T-helper 2 cell (primary cell): ENCODE measurements at places on chromosomes 4 and X.

DNA sequence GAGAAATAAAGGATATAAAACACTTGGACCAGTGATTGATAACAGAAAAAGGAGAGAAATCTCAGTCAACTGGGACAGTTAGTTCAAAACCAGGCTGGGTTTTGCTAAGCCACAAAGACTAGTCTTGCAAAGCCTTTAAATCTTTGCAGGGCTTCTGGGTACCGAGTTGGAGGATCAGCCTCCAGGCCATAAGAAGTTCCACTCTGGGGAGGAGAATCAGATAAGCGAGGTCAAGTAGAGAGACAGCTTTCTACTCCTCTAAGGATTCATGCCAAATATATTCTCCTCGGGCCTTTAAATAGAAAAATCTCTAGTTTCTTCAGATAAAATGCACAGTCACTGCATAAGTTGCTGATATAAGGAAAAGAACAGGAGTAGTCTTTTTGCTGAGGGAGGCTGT lies 92.7 kb downstream of the MFAP3L start:
- no peak for DNase-seq

DNA sequence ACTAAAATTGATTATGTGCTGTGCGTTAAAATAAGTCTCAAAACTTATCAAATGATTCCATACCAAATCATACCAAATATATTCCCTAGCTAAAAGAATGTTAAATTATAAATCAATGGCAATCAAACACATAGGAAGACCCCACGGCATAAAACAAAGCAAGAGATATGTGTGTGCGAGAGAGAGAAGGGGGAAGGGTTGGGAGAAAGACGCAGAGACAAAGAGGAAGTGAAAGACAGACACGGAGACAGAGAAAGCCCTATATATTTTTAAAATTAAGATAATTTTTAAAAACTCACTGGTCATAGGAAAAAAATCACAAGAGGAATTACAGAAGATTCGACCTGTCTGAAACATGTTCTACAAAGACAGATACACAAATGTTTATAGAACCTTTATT lies 371.4 kb downstream of the NLGN4X start:
- no peak for DNase-seq

DNA sequence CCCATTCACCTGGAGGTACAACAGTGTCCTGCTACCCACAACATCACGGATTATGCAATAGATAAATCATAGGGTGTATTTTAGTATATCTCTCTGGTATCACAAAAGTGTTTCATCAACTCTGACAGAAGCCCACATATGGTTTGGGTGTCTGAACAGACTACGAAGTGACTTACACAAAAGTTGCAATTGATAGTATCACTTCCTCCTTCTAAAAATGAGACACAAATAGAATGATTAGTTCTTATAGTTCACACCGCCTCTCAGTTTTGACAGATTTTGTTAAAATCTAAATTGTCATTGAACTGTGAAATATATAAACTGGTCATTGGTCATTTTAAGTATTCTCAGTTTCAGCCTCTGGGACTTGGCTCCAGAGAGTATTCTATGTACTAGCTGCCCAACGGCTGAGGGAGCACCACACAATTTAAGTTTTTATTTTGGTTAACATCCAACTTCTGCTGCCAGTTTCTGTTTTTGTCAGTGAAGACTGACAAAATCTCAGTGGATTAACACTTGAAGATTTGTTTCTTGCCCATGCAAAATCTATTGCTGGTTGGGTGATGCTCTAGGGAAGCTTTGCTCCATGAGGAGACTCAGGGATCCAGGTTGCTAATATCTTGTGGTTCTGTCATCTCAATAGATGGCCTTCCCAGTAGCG lies 113.8 kb upstream of the PUDP start:
- no peak for DNase-seq

DNA sequence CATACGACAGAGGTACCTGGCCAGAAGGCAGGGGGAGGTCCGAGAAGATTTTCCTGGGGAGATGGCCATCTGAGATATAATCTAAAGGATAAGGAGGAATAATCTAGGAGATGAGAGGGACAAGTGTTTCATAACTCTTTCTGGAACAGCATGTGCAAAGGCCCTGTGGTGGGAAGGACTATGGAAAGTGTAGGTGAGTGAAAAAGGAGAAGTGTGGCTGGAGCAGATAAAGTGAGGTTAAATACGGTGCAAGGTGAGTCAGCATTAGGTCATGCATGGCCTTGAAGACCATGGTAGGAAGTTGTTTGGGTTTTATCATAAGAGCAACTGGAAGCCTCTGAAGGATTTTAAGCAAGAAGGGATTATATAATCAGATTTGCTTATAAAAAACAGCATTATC lies 34.6 kb upstream of the MTM1 start:
- no peak for DNase-seq

- no peak for DNase-seq
These were observed 10.1 kb upstream of the LDB2 start for GRCh38 chr4:16908377-16909021.

- no peak for DNase-seq
These were observed 22.7 kb upstream of the GRPR start for GRCh38 chrX:16100673-16101072.

GRCh38 chr4:47101453-47101852 lies 70.1 kb downstream of the GABRB1 start:
- DNase-seq = no peak

DNA sequence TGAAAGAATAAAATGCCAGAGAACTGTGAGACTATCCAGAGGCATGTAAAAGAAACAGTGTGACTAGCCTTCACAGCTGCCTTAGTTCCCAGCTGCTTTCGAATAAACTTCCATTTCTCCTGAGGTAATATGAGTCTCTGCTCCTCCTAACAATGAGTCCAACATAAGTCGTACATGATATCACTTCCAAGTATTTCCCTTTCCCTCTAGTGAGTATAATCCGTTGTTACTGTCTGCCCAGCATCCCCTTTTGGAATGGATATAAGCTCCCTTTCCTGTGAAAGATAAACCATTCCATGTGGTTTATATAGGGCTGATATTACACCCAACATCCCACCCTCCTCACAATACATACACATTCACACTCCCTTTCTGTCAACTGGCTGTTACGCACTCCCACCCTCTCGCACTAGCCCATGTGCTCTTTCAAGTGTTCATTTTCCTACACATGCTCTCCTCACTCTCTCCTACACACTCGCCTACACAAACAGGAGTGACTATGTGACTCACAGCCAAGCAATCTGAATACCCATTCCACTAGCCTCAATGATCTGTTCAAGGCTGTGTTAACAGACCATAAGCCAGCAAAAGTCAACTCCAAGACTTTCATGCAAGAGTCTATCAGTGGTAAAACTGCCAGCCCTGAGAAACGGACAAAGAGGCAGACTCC lies 5.0 kb downstream of the NAF1 start:
- DNase-seq = no peak

DNA sequence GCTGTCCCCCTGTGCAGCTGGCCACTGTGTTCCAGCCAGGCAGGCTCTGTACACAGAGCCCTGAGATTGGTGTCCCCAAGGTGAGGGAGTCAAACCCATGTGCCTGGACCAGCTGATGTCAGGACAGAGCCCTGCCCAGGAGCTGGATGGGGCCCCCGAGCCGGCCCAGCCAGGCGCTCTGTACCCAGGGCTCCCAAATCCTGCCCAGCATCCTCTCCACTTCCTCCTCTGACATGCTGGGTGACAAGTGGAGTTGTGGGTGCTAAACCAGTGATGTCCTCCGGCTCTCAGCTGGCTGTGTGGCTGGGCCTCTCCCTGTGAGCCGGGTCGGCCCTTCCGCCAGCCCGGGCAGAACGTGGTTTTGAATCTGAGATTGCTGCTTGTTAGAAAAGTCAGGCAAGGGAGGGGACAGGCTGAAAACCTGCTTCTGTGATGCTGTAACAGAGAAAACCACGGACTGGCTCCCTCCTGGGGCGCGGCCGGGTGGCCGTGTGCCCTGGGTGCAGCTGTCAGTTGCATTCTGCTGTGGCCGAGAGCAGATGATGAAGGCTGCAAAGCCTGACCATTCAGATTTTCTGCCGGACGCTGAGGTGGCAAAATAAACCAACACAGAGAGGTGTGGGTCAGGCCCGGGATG lies 7.9 kb upstream of the CPLX1 start:
- DNase-seq = no peak

DNA sequence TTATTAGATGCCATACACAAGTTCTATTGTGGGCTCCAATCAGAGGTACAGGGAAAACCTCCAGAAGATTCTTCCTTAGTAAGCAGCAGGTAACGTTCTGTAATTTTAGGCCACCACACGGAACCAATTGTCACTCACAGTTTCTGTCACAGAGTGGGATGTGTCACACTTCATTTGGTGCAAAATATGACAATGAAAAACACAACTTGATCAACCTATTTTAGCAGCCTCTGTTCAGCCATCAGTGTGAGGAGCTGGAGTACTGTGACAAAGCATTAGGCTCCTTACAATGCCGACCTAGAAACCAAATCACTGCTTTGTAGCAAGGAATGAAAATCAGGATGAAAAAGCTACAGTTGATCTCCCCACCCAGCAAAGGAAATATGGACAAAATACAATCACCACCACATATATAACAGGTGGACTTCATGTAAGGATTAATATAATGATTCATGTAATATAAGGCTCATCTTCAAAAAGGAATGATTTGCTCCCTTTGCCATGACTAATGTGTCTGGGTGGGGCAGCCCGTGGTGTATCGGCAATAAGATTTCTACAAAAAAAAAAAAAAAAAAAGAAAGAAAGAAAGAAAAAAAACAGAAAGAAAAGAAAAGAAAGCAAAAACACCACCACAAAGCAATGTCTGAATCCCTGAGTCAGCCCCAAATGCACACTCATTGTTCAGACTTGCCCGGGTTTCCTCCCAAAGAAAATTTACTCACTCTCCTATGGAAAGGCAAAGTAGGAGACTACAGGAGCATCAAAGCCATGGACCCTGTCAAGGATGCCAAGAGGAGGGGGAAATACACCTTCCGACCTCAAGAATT lies 36.0 kb downstream of the SLC9A7 start:
- no peak for DNase-seq

DNA sequence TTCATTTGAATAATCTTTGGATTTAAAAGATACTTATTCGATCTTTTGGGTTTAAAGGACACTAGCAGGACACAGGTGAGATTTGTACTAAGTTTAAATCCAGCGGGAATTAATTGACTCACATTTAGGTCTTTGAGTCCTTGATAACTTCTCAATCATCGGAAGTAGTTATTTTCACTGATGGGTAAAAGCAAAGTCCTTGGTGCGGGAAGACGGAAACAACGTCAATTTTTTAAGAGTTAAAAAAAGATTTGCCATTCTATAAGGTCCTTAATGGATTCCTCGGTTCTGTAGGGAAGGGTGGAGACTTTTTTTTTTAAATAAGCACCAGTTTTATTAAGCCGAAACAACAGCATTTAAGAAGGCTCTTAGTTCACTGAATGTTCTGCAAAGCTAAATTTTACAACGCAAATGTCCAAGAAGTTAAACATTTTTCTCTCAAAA lies 2.9 kb downstream of the TMSB4X start:
- no peak for DNase-seq

DNA sequence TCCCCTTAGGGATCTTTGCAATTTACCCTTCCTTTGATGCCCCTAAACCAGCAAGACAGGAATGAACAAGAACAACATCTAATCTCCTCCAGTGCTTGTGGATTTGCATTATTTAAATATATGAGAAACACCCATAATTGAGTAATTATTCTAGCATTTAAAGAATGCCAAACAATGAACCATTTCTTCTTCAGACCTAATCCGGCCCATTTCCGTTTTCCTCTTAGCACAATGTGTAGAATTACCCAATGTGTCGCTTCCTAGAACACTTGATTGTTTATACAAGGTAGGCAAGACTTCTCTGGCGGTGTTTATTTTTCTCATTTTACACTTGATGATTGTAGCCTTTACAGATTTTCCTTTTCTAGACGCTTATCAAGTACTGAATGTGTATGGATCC lies 43.5 kb downstream of the CLDN34 start:
- no peak for DNase-seq

- DNase-seq = no peak
These were observed 71.0 kb downstream of the RELL1 start for GRCh38 chr4:37615059-37615719.

DNA sequence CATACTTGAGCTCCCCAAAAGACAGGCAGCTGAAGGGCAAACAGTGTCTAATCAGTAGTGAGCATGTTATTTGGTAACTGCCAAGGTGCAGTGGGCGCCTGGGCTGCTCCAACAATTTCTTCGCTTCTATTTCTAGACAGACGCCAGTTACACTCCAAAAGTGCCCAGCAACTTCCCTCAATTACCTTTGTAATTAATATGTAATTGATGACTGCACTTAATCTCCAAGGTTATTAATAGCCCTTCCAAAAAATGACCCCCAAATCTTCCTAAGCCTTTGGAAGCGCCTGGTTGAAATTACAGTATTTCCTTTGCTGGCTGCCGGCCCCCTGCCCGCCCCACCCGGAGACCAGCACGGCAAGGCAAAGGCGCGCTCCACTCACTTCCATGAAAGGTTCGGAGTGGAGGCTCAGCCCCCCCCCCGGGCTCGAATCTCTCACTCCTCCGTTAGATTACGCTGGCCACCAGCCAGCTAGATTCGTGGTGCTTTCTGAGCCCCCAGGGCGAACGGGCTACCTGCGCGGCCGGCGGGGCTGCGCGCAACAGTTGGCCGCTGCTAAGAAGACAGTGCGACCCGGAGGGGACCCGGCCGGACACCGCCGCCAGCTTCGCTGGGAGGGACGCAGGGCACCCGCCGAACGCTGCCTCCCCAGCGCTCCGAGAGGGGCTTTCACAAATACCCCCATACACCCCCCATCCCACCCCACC lies 1.9 kb downstream of the GPC4 start:
- DNase-seq = no peak
